ENCODE measurements at places on chromosomes 7 and 10.
A peak's percentile ranks its signal among the peaks of the same experiment; 100 is the strongest.

DNA sequence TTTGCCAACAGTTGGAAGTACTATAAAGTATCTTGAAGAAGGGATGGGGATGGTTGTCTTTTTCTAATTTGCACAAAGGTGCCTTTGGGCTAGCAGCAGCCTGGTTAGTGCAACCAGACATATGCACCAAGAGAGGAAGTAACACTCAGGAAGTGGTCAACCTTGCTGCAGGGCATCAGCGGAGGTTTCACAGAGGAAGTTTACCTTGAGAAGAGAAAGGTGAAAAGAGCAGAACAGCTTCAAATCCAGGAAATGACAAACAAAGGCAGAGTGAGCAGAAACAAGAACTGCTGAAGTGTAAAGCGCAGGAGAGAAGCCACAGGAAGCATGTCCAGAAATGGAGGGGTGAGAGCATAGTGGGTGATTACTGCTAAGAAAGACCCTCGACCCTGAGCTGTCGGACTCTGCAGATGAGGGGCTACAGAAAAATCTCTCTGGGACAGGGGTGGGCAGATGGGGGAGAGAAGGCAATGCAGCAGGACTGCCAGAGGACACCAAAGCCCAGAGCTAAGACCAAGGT, 66.9 kb downstream of the STK17A start:
- peak; percentile 58 for DNase-seq

- no peak for DNase-seq
These were observed 53.8 kb upstream of the CPXM2 start for GRCh38 chr10:123945325-123945920.

GRCh38 chr7:5634107-5634950, 147.1 kb downstream of the RNF216 start:
- DNase-seq, result no peak

DNA sequence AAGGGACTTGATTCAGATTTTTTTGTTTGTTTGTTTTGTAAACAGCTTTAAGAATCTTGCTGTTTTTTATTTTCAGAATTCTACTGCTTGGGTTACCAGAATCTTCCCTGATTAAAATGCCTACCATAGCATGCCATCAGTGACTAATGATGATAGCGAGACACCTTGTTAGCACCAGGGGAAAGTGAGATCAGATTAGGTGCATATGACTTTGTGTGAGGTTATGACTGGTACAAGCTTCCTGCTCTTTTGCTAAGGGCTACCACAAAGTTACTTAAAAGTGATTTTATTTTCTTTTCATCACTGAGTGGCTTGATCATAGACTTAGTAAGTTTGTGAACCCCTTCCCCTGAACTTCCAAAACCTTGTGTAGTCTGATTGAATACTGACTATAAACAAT, 93.5 kb downstream of the SND1 start:
- no peak for DNase-seq

DNA sequence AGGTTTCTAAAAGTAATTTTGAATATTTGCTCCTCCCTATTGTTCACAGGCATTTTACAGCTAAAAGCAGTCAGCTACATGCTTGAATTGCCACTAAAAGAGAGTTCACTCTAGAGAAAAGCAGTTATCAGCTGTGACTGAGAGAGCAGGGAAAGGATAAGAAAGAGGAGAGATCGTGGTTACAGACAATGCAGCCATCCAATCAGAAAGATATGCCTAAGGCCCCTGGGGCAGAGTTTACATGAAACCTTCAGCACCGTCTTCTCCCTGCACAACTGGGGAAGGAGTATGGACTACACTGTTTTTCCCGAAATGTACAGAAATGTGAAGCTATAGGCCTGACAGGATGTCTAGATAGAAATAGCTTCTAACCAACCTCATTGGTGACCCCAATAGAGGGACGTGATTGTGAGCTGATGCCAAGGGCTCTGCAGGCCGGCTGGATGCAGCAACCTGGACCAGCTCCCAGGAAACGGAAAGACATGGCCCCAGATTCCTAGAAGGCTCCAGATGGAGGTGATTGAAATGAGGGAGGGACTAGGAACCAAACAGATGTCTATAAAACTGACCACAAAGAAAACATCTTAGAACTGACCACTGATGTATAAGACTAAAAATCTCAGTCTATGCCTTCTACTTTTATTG, 3.2 kb upstream of the VSTM4 start:
- no peak for DNase-seq

GRCh38 chr7:73446682-73447081, 13.1 kb downstream of the FZD9 start:
- DNase-seq, result no peak

DNA sequence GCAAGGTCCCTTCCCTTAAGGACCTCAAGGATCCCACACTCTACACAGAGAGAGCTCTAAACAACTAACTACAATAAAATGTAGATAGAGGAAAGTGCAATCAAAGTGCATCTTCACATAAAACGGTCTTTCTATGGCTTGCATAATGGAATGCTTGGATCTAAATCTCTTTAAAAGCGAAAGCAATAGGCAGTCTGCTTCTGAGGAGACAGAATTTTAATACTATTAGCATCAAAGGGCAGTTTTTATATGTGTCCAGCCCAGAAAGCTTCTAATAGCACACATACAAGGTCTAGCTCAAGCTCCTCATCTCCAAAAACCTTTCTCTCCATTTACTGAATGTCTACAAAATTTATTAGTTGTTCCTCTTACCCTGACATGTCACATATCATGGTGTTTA, 101.5 kb upstream of the C1GALT1 start:
- no peak for DNase-seq

GRCh38 chr10:89332123-89332633, 4.4 kb downstream of the IFIT3 start:
- DNase-seq, result peak; percentile 45

DNA sequence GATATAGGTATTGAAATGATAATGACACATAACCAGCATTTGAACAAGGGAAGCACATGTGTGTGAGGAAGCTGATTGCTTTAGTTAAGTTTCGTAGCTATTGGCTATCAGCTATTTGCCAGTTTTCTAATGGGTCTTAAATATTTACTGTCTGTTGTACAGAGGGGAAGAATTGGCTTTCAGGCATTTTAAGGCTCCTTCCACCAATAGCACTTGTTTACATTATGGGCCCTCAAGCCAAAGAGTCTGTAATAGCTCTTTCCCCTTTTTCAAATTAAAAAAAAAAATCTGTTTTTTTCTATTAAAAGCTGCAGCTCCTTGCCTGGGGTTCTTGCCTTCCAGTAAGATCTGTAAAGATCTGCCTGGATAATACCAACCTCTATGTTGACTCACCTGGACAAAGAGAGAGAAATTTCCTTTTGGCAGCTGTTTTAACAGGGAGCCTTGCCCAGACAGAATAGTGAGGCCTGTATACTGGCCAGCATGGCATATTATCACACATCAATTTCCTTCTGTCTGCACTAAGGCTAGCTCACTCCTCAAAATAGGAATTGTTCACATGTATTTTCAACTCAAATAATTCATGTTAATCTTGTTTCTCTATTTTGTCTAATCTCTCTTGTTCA, 104.7 kb upstream of the LRGUK start:
- DNase-seq, result no peak

DNA sequence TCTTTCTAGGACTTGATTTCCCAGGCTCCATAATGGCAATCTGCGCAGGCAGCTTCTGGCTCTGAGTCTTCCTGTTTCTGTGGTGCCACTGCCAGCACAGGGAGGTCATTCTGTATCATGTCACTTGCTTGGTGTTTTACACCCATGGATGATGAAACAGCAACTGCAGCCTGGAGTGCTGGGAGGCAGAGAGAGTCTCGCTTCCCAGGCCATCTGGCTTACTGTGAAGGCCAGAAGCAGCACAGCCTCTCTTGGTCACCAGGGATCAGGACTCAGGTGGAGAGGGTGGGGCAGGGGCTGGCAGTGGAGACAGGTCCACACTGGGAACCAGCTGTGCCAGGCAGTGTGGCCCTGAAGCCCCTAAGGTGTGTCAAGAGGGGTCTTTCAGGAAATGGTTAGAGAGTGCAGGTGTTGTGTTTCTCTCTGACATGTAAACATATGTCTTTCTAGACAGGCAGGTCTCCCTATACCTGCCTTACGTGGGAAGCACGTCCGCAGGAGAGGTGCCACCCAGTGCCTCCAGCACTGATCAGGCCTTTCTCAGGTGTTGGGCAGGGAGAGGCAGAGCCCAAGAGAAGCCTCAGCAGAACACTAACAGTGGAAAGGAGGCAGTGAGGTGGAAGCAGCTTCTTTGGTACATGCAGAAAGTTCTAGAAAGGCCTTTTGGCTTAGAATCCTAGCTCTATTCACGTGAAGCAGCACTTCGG, 71.4 kb downstream of the INSIG1 start:
- no peak for DNase-seq

GRCh38 chr10:3045471-3046209, 21.7 kb upstream of the PFKP start:
- DNase-seq, result no peak

DNA sequence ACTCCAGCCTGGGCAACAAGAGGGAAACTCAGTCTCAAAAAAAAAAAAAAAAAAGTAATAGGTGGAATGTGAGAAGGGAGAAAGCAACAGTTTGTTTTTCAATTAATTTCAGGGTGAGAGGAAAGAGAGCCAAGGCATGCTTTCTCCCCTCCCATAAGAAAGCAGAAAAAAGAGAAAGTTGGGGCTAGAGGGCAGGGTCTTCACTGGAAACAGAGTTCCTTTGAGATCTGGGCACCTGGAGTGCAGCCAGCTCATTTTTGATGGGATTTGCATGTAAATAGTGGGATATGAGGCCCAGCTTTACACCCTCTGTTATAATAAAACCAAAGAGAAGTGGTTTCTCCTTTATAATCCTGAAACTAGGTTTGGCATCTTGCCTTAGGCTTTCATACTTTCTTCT, 13.8 kb upstream of the STOX1 start:
- no peak for DNase-seq

GRCh38 chr10:96311180-96311715, 7.0 kb downstream of the DNTT start:
- no peak for DNase-seq

GRCh38 chr10:58833771-58834561, 321.3 kb downstream of the BICC1 start:
- DNase-seq, result no peak

DNA sequence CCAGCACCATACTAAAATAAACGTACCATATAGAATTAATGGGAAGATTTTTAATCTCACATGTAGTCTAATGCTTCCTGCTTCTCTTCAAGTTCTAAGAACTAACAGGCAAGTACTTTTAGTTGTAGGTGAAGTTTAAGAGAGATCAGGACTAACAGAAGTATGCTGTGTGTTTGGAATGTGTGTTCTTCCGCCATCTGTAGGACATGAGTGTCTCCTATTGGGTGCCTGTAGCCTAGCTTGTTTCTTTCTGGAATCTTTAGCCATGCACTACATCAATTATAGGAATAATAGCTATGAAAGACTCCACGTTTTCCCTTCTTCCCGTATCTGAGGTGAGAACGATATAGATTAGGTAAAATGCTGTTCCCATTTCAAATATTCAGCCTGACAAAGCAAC, 140.2 kb upstream of the AHR start:
- DNase-seq, result no peak

- DNase-seq, result no peak
These were observed 123.4 kb upstream of the BTBD16 start for GRCh38 chr10:122147663-122148062.

DNA sequence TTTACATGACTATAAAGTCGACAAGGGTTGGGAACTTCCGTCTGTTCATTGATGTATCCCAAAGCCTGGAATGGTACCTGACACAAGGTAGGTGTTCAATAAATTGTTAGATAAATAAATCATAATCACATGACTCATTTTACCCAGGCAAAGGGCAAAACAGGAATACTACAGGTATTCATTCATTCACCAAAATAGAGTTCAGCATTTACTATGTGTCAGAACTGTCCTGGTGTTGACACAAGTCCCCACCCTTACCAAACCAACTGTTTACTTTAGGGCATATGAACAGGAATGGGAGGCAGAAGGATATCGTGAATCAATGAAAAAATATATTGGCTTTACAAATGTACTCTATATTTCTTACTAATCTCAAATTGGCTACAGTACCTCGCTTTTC, 666 bp upstream of the YAE1 start:
- no peak for DNase-seq

DNA sequence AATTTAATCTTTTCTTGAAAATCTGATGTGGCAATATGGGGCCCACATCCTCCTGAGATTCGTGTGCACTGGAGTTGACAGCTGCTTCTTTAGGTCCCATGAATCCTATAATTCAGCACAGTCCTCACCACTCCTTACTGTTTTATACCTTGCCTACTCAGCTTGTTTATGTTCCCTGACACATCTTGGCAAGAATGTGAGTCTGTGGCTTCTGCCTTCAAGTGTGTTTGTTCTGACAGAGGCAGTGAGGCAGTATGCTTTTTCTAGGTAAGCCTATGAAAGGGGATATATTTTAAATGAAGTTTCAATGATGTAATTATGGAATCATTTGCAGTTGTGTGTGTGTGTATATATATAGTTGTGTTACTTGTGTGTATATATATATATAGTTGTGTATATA, 106.4 kb downstream of the AMPH start:
- DNase-seq, result no peak

DNA sequence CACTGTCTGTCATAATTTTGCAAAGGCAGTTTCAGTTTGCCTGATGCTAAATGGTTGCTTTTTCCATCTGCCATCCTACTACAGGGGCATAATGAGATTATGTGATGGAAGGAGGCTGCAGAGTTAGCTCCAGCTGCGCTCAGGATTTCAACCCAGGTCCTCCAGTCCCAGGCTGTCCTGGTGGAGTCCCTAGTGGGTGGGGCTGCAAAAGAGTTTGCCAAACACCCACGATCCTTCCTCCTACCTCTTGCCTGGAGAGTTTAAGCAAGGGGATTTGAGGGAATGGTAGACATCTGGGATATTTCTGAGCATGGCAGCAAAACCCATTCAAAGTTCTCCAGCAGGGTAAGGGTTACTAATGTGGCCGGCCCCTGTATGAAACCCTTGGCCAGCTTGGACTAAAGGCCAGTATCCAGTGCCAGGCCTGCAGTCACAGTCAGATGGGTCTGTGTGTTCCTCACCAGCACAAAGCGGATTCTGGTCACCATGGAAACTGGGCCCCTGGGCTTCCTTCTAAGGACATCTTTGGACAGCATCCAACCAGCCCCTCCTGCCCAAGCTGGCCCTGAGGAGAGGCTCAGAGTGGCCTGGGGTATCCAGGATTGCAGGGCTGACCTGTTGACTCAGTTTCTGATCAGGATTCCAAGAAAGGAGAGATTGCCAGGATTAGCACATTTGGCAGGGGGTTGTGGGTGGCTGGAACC, 42.7 kb upstream of the CHST3 start:
- no peak for DNase-seq

- DNase-seq, result no peak
These were observed 1174.3 kb downstream of the XPNPEP1 start for GRCh38 chr10:108749042-108749441.

GRCh38 chr10:15169555-15170401, 1.3 kb upstream of the NMT2 start:
- peak; percentile 73 for DNase-seq

- DNase-seq, result no peak
These were observed 48.4 kb upstream of the PLXDC2 start for GRCh38 chr10:19767876-19768275.

- no peak for DNase-seq
These were observed 198.8 kb downstream of the TEX36 start for GRCh38 chr10:125484035-125484732.

DNA sequence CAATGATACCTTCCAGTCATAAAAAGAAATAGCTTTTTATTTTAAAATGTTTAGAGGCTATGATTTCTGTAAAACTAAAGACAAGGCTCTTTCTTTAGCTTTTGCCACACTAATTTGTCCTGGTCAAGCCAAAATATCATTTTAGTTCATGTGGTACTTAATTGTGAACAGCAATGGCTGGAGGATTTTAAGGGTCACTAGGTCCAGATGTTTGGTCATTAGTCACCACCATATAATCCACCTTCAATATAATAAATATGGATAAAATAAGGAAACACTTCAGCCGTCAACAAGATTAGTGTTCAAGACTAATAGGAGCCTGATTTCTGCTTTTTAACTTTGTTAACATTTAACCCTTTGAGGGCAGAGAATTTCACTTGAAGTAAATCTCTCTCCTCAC, 50.0 kb upstream of the HGF start:
- DNase-seq, result no peak
